Thyroid gland (tissue), 4 donors: ENCODE measurements at places on chromosomes 4 and X.

DNA sequence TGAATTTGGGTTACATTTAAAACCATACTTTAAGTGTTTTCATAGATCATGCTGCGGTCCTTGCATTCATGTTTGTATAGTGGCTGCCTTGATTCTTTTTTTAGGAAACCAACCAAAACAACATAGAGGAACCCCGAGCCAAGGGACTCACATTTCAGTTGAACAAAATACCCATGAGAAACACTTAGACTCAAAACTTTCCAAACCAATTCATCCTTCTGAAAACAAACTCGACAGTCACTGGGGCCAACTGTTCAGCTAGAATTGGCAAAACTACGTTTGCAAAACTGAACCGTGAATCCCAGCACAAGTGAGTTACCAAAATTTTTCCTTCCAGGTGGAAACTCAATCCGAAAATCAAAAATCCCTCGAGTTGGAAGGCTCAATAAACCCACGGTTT, 1.4 kb downstream of the ADGRA3 start:
- no peaks in the 10 kb centered on the region for H3K36me3 ChIP-seq
- DNase-seq, result peak; percentile 37
- peak overlapping the region; percentile 82 for H3K27ac ChIP-seq
- H3K4me3 ChIP-seq, result no peak overlapping the region

GRCh38 chrX:153353416-153353815, 19.5 kb downstream of the ZNF275 start:
- no peak overlapping the region for H3K4me3 ChIP-seq
- H3K27ac ChIP-seq, result no peak overlapping the region
- H3K4me1 ChIP-seq, result no peaks in the 10 kb centered on the region
- DNase-seq, result no peak
- H3K27me3 ChIP-seq, result no peaks in the 10 kb centered on the region

- no peaks in the 10 kb centered on the region for H3K4me1 ChIP-seq
- H3K4me3 ChIP-seq, result no peak overlapping the region
- H3K36me3 ChIP-seq, result no peaks in the 10 kb centered on the region
Observed at GRCh38 chrX:27446423-27446822, 16.7 kb downstream of the PPP4R3C start.

- no peaks in the 10 kb centered on the region for H3K36me3 ChIP-seq
- no peak overlapping the region for H3K4me3 ChIP-seq
- H3K27ac ChIP-seq, result no peak overlapping the region
- H3K27me3 ChIP-seq, result no peaks in the 10 kb centered on the region
- no peaks in the 10 kb centered on the region for H3K4me1 ChIP-seq
Observed at GRCh38 chrX:17415242-17415810, 40.3 kb downstream of the NHS start.

DNA sequence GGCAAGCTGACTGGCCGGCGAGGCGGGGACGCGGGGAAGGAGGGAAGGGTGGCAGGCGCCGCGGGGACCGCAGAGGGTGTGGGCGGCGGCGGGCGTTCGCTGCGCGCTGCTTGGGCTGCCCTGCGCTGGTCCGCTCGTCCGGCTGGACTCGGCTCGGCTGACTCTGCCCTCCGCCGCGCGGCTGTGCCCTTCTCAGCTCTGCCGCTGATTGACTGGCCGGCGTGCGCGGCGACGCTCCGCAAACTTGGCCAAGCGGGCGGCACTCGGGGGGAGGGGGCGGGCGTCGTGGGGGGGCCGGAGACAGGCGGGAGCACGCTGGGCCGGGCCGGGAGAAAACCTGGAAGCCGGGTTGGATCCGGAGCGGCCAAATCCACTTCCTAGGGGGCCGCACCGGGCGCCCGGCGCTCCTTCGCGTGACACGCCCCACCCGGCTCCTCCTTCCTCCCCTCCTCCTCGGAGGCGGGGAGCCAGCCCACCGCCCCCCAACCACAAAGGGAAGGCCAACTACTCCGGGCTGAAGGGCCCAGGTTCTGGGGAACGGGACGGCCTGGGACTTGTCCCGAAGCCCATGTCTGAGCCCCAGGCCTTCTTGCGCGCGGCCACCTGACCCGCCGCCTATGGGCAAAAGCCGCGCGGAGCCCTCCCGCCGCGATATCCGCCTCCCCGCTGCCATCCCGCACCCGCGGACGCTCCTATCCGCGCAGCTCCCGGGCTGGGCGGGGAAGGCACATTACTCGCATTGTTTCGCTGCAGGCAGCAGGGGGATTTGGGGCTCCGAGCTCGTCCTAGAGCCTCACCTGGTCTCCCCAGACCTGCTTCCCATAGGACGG, at the start of gene GPC4:
Gene GPC4, minus strand, starts transcription at position 214 of the 830 bp plus-strand sequence. CDS start 524 bp downstream, outside the sequence.
- H3K4me3 ChIP-seq, result peak within 1 kb of the TSS; percentile 44
- H3K36me3 ChIP-seq, result no peaks in the 10 kb centered on the region
- no peak within 1 kb of the TSS for H3K27ac ChIP-seq
- H3K4me1 ChIP-seq, result peaks cover 8% of the 10 kb centered on the region

GRCh38 chr4:81494031-81494431, 22.3 kb upstream of the RASGEF1B start:
- H3K27me3 ChIP-seq, result no peaks in the 10 kb centered on the region
- no peak for DNase-seq
- no peak overlapping the region for H3K4me3 ChIP-seq

GRCh38 chrX:70452143-70452733, 7.6 kb downstream of the DLG3 start:
- peak; percentile 55 for DNase-seq
- H3K4me1 ChIP-seq, result no peaks in the 10 kb centered on the region
- no peaks in the 10 kb centered on the region for H3K36me3 ChIP-seq
- no peaks in the 10 kb centered on the region for H3K27me3 ChIP-seq

GRCh38 chr4:24888475-24889344, 24.1 kb downstream of the CCDC149 start:
- DNase-seq, result no peak
- H3K4me3 ChIP-seq, result no peak overlapping the region
- H3K4me1 ChIP-seq, result no peaks in the 10 kb centered on the region
- H3K36me3 ChIP-seq, result no peaks in the 10 kb centered on the region
